ENCODE measurements at places on chromosomes 5 and 9.

DNA sequence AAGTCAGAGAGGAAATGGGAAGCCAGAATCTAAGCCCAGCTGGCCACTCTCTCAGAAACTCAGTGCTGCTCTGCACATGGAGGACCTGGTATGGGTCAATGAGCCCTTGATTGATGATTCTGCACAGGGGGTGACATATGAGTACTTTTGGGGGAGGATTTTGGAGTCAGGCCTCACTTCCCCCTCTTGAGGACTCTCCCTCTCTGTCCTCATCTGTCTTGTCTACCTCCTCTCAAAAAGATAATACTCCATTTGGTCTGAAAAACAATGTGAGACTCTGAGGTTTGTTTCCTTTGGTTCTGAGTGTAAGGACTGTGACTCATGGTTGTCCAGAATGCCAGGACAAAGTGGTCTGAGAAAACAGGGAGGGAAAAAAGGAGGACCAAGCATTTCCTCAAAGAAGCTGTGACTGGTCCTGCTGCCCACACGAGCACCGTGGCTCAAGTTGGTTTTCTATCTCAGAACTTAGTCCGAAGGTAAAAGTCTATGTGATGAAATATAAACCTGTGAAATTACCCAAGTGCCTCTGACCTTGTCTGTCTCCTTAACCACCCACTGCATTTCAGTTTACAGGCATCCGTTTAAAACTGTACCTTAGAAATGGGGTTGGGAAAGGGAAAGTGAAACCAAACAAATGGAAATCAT, 11.1 kb downstream of the TTC39B start:
- no peak for DNase-seq

- DNase-seq = no peak
Observed at GRCh38 chr9:77440057-77440456, 208.1 kb downstream of the GNA14 start.

- DNase-seq = no peak
Observed at GRCh38 chr5:159903131-159903530, 13.2 kb upstream of the ADRA1B start.

DNA sequence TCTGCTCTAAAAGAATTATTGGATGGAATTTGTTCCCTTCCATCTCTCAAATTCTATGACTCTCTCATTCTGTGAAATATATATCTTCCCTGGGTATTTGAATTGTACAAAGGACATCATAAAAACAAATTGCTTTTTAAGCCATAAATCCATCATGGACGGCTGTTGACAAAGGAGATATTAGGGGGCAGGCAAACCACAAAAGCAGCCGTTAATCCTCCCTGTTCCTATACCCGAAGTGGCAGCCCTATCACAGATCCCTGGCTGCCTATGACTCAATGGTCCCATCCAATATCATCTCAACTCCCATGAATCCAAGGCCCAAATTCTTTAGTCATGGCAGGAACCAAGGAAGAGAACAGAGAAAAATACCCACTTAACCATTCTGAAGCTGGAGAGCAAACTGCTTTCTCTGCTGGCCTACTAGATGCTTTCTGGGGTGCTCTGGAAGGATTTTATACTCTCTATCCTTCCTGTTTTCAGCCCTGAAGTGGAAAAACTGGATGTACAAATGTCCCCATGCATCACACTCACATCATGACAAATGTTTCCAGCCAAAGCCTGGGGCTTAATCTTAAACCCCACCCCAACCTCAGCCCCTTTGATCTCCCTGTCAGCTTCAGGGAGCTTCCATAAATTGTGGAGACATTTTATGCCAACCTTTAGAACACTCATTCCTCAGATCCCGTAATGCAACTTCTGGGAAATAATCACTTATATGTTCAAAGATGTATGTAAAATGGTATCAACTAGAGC, 59.5 kb downstream of the FAM114A2 start:
- DNase-seq = no peak

All from HuH-7.5 (cell line).